ENCODE measurements at places on chromosomes 13 and 19. TPM values are rescaled to one million over a fixed set of nuclear protein-coding genes. Genes with fewer than 3 reads are reported as not detected.
A peak's percentile ranks its signal among the peaks of the same experiment; 100 is the strongest.

DNA sequence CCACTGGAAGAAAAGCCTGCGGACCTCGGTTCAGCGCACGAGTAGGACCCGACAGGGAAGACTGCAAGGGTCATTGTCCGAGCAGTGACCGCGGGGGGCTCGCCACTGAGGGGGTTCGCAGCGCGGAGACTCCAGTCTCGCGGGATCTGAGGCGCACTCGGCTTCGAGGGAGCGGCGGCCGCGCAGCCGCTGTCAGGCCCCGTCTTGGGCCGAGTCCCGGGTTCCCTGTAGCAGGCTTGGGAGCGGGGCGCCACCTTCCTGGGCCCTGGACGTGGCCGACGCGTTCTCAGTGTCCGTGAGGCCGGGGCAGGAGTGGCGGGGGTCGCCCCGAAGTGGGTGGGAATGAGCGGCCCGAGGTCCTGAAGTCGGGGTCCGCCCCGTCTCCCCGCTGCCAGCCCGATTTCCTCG lies 474 bp upstream of the FAM174C start:
- DNase-seq = no peak

DNA sequence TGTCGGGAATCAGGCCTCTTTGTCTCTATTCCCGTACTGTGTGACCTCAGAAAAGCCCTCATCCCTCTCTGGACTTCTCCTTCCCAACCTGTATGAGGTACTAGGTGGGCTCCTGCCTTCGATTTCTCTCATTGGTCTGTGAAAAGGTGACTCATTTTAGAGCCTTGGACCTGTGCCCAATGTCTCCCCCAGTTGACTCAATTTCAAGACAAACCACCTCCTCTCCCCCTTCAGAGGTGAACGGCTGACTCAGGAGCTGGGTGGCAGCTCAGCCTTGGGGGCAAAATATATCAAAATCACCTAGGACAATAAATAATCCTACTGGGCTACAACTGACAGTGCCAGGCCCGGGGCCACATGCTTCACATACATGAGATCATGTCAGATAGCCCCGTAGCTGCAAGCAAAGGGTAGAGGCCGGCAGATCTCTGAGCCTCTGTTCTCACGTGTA lies 630 bp downstream of the COQ8B start:
- DNase-seq = no peak

Gene DHDH
- not detected for total RNA-seq

GRCh38 chr13:20258963-20259288 lies 26.8 kb upstream of the GJB6 start:
- DNase-seq = no peak

GRCh38 chr19:14369399-14370168 lies 11.7 kb upstream of the ADGRE5 start:
- peak; percentile 45 for DNase-seq

DNA sequence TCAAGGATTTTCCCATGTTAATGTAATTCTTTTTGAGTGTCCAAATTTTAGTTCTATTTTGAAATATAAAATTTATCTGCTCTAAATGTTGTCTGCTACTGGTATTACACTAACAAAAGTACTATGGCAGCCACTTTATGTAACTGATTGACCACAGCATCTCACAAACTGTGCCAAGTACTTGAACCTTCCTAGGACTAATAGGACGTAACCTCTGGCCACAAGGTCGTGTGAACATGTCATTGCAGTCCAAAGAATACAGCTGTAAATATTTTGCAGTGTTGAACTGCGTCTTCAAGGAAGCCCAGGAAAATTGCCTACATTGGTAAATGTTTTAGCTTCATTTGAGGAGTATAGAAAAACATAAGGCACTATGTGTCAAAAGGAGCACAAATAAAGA lies 1.9 kb downstream of the KCTD4 start:
- no peak for DNase-seq

Gene CYP2F1
- total RNA-seq = not detected

Gene MBD3L2
- total RNA-seq = not detected

Gene EDNRB
- total RNA-seq = 15.6 TPM

Gene PNMA8A
- 9.4 TPM for total RNA-seq

GRCh38 chr13:37379841-37380240 lies 218.7 kb downstream of the POSTN start:
- DNase-seq = no peak

- no peak for DNase-seq
These were observed 20.2 kb downstream of the VSTM2B start for GRCh38 chr19:29545866-29546582.

GRCh38 chr19:15529774-15530372 lies 21.5 kb downstream of the CYP4F22 start:
- DNase-seq = no peak

Gene ZNF317
- total RNA-seq = 13.0 TPM

DNA sequence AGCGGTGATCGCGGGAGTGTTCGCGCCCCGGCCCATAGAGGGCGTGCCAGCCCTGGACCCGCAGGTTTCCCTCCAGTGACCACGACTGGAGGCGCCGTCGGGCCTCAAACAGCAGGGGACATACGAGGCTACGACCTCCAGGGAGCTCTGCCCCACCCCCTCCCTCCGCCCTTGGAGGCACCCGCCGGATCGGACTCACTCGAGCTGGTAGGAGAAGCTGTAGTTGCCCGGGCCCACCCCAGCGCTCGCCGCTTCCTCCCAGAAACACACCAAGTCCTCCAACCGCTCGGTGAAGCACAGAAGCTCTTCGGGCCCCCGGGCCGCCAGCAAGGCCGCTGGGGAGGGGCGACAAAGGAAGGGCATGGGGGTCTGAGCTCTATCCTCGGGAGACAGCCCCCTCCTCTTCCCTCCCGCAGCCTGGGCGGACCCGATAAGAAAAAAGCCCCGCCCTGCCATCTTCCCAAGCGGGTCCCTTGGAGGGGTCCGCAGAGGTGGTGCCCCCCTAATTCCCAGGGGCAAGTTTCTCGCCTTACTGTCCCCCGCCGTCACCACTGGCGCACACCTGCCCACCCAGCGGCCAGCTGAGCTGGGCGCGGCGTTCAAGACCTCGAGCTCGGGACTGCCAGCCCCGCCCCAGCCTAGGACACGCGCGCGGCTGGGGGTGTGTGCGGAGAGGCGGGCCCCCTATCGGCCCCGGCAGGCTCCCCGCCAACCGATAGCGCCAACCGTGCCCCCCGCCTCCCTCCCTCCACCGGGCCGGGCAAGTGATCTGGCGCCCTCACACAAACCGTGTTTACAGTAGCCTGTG lies 1.0 kb downstream of the EPOR start:
- peak; percentile 76 for DNase-seq

- no peak for DNase-seq
These were observed 1082.6 kb downstream of the EFNB2 start for GRCh38 chr13:105452895-105453294.

- DNase-seq = no peak
These were observed 31.9 kb downstream of the SCGB2B2 start for GRCh38 chr19:34644991-34645461.

DNA sequence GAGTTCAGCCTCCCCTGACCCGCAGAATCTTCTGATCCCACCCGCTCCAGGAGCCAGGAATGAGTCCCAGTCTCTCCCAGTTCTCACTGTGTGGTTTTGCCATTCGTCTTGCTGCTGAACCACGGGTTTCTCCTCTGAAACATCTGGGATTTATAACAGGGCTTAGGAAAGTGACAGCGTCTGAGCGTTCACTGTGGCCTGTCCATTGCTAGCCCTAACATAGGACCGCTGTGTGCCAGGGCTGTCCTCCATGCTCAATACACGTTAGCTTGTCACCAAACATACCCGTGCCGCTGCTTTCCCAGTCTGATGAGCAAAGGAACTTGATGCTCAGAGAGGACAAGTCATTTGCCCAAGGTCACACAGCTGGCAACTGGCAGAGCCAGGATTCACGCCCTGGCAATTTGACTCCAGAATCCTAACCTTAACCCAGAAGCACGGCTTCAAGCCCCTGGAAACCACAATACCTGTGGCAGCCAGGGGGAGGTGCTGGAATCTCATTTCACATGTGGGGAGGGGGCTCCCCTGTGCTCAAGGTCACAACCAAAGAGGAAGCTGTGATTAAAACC lies 1.1 kb upstream of the APOE start:
- DNase-seq = no peak

- DNase-seq = no peak
These were observed 135.9 kb downstream of the URI1 start for GRCh38 chr19:30077851-30078355.

Gene WDR62
- total RNA-seq = 28.7 TPM

Gene ZNF628
- 6.4 TPM for total RNA-seq

Gene NLRP4
- not detected for total RNA-seq

- DNase-seq = no peak
These were observed 2.6 kb upstream of the LRP3 start for GRCh38 chr19:33191501-33191900.

DNA sequence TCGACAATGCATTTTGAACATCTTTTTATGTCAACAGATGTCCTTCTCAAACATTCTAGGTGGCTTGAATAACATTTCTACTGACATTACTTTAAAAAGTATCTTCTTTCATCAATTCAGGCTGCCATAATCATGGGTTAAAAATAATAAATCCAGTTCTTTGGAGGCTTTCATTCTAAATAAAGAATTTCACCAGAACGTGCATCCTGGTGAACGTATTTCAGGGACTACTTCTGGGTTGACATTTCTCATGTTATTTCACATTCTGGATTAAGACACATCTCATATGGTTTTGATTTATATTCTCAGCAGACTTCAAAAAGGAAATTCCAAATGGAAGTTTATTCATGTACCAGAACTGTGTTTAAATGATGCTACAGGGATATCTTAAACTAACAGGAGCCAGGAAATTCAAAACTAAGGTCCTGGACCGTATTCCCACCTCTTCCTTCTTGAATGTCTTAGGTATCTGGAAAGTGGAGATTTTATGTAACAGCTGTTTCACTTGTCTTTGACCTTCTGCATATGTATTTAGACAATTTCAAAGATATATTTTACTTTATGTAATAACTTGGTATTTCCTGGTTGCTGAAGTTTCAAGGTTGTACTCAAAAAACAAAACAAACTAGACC lies 107.2 kb downstream of the STARD13 start:
- DNase-seq = no peak

Gene DLEU7
- total RNA-seq = not detected

GRCh38 chr19:21092109-21092508 lies 10.1 kb downstream of the ZNF714 start:
- no peak for DNase-seq

DNA sequence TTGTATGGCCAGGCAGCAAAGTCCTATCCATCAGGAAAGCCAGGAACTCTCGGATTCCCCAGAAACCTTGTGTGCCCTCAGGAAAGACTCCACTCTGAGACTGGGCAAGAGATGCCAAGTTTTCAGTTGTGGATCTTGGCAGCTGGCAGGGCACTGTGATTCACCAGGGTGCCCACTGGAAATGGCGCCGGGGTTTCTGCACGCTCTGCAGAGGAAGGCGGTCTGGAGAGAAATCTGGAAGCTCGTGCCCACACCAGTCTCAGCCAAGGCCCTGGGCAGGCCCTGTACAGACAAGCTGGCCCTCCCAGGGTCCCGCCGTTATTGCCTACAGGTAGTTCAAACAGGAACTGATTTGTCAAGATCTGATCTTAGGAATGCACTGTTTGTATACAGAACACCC lies 4.9 kb downstream of the NAPA start:
- DNase-seq = peak; percentile 61

DNA sequence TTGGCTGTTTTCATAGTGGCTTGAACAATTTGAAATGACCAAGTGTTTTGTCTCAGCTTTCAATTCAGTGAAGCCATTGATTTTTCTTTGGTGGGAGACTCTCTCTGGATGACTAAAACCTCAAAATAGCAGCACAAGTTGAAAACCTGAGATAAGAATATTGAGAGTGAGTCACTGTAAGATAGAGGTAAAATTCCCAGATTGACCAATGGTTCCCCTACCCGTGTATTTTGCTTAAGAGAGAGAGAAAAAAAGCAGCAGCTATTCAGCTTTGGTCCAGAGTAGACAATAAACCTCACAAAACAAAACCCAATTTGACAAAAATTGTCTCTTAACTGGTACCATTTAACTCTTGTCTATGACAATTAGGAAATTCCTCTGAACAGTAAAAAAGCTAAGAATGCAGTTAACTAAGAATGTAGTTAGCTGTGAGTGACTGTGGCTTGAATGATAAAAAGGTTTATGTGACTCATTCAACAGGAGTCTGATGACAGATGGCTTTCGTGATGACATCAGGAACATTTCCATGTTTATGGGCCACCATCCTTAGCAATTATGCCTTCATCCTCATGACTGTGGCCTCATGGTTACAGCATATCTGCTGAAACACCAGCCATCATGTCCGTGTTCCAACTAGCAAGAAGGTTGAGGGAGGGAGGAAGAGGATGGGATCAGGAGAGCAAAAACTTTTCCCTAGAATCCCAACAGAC lies 356.9 kb downstream of the NDFIP2 start:
- no peak for DNase-seq

Gene ZNF577
- 7.5 TPM for total RNA-seq

GRCh38 chr19:4369109-4369887 lies 25.9 kb downstream of the MPND start:
- DNase-seq = peak; percentile 60

Gene HCN2
- total RNA-seq = 14.3 TPM

GRCh38 chr19:3073931-3074595 lies 11.8 kb upstream of the TLE5 start:
- no peak for DNase-seq

- no peak for DNase-seq
These were observed 190.5 kb downstream of the URI1 start for GRCh38 chr19:30132343-30133075.

DNA sequence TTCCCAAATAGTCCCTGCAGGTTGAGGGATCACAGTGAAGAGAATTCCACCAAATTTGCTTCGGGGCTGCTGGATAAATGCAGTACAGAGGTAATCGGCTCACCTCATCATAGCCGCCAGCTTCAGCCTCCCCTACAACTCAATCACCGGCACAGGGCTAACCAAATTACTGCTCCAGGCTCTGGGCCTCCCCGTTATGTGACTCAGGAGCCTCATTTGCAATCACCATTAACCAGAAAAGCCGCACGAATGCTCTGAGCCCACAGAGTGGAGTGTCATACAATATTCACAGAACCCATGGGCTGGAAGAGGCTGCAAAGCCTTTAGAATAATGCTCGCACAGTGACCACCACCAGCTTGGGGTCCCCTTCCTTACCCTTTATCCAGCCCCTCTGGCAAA lies 4.9 kb downstream of the SIAH3 start:
- DNase-seq = no peak

GRCh38 chr19:33193269-33193864 lies 763 bp upstream of the LRP3 start:
- no peak for DNase-seq

Gene EPS8L1
- total RNA-seq = 2.7 TPM

GRCh38 chr19:51668216-51668615 lies 21.6 kb upstream of the SIGLEC14 start:
- no peak for DNase-seq

Gene ZNF253
- total RNA-seq = 9.6 TPM
